ENCODE measurements at places on chromosomes 12 and 14.

DNA sequence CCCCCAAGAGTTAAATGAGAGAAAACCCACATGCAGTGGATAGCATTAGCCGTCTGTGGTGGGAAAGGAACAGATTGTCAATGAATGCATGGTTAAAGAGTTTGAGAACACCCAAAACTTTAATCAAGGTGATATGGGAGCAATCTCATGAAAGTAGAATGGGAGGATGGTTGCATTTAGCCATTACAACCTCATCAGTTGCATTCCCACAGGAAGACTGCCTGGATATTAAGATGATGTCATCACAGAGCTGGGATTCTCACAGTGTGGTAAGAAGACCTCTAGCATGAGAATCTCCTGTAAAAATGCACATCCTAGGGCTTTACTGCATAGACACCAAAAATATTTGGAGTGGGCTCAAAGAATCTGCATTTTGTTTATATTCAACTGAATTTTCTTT, 284.9 kb downstream of the RGS6 start:
- no peak for DNase-seq

DNA sequence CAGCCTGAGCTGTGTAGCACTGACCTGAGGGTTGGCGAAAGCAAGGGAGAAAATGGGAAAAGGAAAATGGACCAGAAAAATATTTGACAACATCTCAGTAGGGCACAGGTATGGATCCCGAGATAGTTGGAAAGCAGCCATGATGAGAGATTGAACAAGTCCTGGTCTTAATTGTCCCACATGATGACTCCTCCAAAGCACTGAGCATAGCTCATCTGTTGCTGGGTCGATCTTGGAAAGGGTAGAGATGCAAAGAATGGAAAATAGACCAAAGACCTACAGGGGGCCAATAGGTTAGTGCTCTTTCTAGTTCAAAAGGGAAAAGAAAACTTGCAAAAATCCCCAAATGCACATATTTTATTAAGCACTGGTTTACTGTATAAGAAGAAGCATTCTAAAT, 251.9 kb downstream of the SEC23A start:
- DNase-seq, result no peak

DNA sequence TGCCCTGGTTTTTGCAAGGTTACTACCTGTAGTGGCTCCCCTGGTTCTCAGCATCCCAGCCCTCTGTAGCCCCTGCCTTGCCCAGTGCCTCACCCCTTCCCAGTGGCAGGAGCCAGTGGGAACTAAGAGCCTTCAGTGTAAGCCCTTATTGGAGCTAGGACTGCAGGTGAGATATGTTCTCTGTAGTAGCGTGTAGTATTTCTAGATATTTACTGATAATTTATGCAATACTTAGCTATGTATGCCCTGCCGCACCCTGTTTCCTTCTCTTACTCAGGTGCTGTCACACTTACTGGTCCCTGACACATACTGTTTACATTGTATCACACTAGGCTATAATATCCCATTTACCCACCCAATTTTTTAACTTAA, 3.6 kb downstream of the BMAL2 start:
- no peak for DNase-seq

DNA sequence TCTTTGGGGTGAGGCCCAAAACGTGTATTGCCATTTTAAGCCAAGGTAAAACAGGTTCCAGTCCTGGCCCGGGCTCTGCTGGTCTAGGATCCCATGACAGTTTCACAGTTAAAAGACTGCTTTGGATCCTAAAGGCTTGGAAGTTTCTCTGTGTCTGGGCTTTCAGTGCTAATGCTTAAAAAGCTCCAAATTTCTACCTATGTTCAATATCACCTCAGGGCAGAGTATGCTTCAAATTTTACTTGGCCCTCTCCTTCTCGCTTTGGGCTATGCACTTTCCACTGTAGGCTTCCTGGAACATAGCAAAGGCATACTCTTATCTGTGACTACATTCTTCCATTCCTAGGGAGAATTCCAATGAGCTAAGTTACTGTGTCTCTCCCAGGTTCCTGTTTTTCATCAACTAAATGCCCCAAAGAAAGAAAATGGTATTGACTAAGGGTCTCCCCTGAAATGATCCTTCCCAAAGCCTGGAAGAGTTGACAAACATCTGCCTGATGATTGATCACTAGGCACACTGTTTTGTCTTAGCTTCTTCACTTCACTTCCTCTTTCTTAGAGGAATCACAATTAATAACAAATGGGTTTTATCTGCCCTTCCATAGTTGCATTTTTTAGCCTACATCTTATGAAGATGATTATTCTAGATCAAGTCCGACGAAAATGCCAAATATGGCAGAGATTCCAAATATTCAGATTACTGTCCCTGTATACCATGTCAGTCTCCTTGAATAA, 79.4 kb downstream of the TMTC2 start:
- DNase-seq, result no peak

- DNase-seq, result no peak
These were observed 32.9 kb downstream of the NIN start for GRCh38 chr14:50798048-50798421.

DNA sequence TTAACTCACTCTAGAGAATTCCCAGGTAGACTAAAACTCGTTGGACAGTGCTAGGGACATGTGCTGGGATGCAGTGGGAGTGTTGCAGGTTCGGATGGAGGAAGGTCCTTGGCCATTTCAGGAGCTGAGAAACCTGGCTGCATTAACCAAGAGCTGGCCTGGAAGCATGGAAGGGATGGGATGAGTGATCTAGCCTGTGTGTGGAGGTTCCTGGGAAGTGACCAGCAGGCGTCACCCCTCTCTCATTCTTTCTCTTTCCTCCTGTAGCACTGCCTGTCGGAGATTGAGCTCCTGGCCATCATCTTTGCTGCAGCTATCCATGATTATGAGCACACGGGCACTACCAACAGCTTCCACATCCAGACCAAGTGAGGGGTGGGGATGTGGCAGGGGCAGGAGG, 15.6 kb downstream of the PPP1R1A start:
- no peak for DNase-seq

DNA sequence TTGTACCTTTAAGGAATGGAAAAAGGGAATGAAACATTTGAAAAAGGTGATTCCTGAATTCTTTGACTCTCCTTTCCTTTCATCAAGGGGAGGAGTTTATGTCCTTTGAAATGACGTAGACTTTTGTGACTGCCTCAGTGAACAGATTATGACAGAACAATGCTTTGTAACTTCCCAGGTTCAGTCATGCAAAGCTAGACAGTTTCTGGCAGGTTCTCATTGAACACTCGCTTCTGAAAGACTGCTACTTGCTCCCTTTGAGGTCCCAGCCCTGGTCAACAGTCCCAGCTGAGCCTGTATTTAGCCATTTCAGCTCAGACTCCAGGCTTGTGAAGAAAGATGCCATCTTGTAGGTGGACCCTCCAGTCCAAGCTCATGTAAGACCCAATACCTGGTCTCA, 1178.9 kb downstream of the BCL11B start:
- no peak for DNase-seq

- no peak for DNase-seq
These were observed 27.1 kb downstream of the RASSF8 start for GRCh38 chr12:25985316-25986175.

- no peak for DNase-seq
These were observed 6.8 kb downstream of the IFI27L1 start for GRCh38 chr14:94087891-94088290.

DNA sequence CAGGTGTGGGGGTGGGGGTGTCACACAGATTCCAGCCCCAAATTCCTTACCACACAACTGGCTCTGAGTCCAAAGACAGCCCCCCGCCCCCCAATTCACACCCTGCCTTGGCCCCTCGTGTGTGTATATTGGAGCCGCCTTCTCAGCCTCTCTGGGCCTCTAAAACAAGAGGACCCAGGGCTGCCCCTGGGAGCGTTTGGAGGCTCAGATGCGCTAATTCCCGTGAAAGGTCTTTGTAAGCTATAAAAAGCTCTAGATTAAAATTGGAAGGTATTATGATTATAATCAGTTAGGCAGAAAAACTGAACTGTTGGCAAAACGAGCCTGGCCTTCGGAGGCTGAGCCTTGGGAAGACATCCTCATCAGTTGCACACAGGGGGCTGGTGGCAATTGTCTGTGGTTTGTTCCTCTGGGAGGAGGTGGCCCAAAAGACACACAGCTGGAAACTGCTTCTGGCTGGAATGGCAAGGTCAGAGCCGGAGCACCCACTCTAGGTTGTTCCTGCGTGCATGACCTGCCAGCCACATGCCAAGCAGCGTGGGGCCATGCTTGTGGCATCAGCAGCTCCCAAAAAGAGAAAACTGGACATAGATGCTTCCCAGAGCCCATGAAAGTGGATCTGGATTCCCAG, 118.5 kb downstream of the PHETA1 start:
- DNase-seq, result no peak

DNA sequence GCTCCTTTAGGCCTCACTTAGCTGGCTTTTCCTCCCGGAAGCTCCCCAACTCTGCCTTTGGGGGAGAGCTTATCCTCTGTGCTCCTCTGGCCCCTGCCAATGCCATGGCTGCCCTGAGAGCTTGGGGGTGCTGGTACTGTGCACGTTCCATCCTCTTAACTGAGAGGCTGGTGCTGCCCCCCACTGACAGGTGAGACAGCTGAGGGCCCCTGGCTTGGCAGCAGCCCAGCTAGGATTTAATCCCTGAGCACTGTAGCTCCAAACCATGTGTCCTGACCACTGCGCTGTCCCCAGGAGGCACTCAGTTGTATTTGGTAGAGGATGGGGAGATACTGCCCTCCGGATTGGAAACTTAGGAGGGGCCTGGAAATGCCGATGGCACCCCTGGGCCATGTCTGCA, 46.1 kb downstream of the UBE3B start:
- DNase-seq, result no peak

- no peak for DNase-seq
These were observed 331.4 kb downstream of the TMTC2 start for GRCh38 chr12:83018088-83018487.

DNA sequence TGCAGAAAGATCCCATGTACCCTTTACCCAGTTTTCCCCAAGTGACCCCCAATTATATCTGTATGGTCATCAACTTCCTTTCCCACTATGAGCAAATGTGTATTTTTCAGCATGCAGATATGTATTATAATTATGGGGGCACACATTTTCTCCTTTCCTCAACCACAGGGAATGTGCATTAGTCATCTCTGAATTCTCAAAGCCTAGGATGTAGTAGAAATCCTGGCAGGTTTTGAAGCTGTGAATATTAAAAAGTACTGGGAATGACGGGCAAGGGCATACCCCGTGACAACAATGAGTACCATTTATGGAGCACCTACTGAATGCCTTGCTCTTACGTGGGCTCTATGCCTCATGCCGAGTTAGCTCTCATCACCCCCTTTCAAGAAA, 71.5 kb downstream of the VWF start:
- DNase-seq, result no peak

DNA sequence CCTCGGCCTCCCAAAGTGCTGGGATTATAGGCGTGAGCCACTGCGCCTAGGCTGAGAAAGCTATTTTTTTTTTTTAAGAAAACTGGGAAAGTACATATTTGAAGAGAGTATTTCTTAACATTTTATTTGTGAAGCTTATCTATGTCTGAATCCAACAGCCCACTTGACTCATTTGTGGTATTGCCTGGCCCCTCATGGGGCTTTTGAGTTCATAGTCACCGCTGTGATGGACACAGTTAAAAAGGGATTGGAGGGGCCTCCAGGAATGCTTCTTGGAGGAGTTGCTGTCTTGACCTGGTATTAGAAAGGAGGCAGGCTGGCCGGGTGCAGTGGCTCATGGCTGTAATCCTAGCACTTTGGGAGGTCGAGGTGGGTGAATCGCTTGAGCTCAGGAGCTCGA, 26.5 kb downstream of the BCL7A start:
- DNase-seq, result no peak

- DNase-seq, result no peak
These were observed 54.1 kb upstream of the NUAK1 start for GRCh38 chr12:106192659-106193393.

DNA sequence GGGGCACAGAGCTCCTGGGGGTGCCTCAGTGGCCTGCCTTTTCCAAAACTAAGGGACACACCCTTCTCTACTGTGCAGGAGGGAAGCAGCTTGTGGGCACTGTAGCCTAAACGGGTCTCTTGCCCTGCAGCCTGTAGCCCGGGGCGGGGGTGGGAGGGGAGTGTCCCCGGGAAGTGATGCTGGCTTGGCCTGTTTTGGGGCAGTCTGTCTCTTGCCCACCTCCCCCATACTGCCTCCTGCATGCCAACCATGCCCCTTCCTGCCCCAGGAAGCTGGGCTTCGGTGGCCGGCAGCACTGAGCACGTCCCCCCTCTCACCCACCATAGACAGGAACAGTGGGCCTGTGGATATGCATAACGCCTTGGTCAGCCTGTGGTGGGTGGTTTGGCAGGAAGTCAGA, 43.4 kb downstream of the PRIMA1 start:
- DNase-seq, result no peak

DNA sequence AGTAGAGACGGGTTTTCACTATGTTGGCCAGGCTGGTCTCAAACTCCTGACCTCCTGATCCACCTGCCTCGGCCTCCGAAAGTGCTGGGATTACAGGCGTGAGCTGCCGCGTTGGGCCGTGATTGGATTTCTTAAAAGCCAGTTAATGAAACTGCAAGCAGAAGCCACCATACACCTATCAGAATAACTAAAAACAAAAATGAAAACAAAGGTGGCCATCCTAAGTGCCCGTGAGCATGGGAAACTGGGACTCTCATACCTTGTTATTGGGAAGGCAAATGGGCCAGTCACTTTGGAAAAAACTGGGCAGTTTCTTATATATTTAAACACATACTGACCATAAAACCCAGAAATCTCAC, 7.7 kb upstream of the TCTN1 start:
- DNase-seq, result no peak

DNA sequence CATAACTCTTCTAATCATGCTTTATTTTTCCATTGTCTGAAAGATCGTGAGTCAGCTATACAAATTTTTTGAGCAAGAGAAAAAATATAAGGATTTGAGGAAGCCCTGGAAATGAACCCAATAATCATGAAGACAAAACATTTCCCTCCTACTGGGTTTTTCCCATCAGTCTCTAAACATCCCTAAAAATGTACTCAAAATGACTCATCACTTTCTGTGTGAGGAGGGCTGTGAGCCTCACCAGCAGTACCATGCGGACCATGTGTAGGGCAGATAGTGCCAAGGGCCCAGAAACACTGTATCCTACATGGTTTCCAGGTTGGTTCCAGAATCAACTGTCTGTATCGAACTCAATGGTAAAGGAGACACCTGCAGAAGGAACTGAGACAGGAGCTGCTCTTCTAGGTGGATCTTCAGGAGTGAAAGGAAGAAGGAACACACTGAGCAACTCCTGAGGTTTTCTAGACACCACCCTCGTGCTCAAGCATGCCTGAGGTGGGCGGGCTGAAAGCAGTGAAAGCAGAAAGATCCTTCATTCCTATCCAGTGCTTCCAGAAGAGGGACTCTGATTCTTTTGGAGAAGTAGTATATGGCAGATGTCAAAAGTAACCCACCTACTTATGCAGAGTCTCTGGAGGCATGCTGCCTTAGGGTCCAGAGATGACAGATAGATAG, 48.6 kb upstream of the RHOJ start:
- no peak for DNase-seq

- no peak for DNase-seq
These were observed 26.4 kb upstream of the GPR132 start for GRCh38 chr14:105091517-105092170.

DNA sequence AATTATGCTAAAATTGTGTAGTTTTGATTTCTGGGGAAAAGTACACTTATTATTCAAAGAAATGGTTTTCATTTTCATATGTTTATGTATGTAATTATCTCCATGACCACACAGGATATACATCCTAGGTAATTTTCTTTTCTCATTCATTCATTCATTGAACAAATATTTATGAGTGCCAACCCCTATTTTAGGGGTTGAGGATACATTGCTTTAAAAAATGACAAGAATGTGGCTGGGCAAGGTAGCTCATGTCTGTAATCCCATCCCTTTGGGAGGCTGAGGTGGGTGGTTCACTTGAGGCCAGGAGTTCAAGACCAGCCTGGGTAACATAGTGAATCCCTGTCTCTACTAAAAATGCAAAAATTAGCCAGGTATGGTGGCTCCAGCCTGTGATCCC, 40.9 kb downstream of the SGPP1 start:
- no peak for DNase-seq
